ENCODE measurements at places on chromosomes 5 and 9. TPM values are rescaled to one million over a fixed set of nuclear protein-coding genes. Genes with fewer than 3 reads are reported as not detected.

- DNase-seq: no peak
These were observed 264.2 kb upstream of the ADAMTS16 start for GRCh38 chr5:4875942-4876341.

DNA sequence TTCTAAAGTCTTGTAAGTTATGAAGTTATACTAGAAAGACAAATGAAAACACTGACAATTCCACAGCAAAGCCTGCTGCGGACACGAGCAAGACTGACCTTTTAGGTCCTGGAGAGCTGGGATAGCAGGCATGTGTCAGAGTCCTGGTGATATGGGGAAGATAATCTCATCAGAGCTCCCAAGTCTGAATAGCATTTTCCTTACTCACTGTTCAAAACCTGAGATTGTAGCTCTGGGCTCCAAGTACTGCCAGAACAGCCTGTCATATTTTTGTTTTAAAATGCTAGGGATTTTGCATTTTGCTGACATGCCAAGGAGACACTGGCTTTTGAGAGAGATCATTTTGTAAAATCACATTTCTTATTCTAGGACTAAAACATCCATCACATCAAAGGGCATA is 90.1 kb downstream of the DRD1 start:
- no peak for DNase-seq

- no peak for DNase-seq
These were observed 22.2 kb upstream of the JADE2 start for GRCh38 chr5:134503088-134503936.

DNA sequence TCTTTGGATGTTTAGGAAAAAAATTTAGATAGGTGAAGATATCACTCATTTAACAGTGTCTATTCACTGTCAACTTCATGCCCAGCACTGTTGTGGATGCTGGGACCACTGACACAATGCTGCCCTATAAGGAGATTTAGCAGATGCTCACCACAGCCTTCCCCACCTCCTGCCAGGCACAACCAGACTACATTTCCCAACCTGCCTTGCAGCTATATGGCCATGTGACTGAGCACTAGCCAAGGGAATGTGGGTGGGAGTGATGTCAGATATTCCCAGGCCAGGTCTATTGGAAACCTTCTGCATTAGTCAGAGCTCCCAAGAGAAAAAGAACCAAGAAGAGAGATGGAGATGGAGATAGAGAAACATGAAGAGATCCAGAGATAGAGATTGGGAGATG is 302.6 kb upstream of the TAS2R1 start:
- DNase-seq: no peak

FOXD4L5 gene
- polyA plus RNA-seq: not detected

GRCh38 chr9:94779693-94780290 is 53.3 kb downstream of the AOPEP start:
- DNase-seq: no peak

CDH18 gene
- polyA plus RNA-seq: 0.06 TPM

PLPPR1 gene
- polyA plus RNA-seq: 0.44 TPM

LPAR1 gene
- polyA plus RNA-seq: 42.0 TPM

RETREG1 gene
- polyA plus RNA-seq: 4.7 TPM

DNA sequence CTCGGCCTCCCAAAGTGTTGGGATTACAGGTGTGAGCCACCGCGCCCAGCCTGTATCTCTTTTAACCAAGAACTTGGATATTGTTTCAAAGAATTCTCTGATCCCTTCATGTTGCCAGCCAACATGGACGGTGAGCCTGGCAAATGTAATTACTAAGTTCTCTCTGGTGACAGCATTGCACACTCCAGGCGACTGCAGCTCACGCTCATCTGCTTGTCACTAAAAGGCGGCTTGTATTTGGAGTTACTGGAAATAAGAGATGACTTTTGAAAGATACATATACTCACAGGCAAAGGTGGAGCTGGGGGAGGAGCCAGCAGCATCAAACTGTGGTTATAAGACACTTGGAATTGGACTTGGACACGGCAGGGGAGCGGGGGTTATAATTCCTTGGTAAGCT is 172.3 kb downstream of the SLIT3 start:
- no peak for DNase-seq

DNA sequence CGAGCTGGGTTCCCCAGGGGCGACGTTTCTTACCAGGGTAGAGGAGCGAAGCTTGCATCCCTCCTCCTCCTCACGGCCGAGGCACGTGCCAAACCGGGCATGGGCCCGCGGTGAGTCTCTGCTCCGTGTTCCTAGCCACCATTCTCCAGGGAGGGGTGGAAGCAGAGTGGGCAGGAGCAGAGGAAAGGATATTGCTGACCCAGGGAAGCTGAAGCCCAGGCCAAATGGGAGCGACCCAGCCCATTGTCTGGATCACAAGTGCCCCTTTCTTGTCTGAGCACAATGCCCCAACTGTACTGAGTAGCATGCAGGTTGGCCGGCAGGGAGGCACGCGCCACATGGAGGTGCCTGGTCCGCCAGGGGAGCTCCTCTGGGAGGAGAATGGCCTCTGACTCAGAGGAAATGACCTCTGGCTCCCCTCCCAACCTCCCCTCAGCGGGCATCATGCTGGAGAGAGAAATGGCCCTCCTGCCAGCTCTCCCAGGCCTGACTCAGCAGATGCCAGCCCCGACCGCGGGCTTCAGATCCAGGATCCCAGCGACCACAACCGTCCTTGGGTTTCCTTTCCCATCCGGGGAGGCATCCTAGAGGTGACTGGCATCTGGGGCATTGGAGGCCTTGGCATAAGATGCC is 1.1 kb downstream of the PRR7 start:
- DNase-seq: no peak

DNA sequence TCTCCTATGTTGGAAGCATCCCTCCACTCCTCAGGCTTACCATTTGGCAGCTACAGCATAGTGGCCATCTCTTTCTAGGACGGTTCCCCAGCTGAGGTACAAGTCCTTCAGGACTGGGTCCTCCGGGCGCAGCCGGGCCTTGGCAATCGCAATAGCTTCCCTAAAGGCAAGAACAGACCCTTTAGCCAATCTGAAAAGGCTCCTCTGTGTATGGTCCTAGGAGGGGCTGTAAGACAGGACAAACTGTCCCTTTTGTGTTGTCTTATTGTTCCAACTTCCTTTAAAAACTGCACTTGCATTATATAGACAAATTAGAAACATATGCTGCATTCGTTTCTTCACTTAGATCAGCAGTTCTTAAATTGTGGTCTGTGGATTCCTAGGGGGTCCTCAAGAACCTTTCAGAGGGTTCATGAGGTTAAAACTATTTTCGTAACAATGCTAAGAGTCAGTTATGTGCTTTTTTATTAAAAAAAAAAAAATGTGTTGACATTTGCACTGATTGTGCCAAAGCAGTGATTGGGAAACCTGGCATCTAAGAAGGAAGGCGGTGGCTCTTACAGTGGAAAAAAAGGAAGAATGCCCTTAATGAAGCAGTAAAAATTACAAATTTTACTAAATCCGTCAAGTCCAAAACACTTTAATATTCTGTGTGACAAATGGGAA is 38.7 kb downstream of the GEMIN5 start:
- no peak for DNase-seq

CAVIN4 gene
- 0.20 TPM for polyA plus RNA-seq

GRCh38 chr5:122846051-122846550 is 688 bp downstream of the SNX24 start:
- no peak for DNase-seq

- no peak for DNase-seq
These were observed 8.4 kb upstream of the SLC9A3 start for GRCh38 chr5:532521-533242.

DNA sequence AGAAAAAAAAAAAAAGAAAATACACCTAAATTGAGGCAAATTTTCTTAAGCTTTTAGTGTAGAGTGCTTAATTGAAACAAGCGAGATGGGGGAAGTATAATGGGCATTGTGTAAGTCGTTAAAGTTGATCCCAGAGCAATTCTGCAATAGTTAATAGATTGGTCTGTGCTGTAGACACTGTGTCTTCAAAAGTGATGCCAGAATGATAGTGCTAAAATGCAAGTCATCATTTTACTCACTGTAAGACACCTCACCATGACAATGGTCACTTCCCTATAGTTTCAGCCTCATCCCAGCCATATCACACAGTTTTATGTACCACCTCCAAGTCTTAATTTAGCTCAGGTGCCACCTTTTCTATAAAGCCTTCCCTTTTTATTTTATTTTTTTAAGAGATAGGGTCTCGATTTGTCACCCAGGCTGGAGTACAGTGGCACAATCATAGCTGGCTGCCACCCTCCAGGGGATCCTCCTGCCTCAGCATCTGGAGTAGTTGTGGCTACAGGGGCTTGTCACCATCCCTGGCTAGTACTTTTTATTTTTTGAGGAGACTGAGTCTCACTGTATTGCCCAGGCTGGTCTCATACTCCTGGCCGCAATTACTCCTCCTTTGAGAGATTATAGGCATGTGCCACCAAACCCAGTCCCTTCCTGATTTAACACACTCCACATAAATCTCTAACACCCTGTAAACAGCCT is 6.2 kb downstream of the COX7C start:
- DNase-seq: no peak

DNA sequence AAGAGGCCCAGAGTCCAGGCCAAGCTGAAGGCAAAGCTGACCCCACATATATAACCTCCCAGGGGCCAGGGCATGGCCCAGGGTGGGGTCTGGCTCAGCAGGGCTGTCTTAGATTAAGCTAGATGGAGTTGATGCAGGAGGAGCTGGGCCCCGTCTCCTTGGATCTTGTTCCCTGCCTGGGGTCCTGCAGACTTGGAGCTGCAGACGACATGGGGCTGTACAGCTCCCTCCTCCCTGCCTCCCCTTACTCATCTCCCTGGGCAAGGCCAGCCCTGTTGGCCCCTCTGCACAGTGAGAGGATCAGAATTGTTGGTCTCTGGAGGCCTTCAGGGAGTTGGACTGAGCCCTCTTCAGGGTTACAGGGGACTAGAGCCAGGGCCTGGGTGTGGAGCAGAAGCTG is 134.9 kb downstream of the RGS3 start:
- no peak for DNase-seq

DNA sequence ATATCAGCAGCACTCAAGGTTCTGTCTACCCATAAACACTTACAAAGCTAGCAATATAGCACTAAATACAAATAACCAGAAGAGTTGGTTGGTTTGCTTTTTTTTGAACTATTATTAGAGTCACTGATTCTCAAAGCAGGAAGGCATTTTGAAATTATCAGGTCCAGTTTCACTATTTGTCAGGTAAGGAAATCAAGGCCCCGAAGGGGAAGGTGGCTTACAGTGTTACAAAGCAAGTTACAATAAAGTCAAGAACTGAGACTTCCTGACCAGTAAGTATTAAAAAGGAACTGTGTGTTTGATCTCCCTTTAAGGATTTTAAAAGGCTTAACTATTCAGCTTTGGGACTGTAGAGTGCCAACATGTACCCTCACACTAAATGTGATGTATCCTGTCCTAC is 10.8 kb downstream of the C5orf15 start:
- DNase-seq: no peak

SLC34A3 gene
- 0.05 TPM for polyA plus RNA-seq

- DNase-seq: no peak
These were observed 255.0 kb upstream of the IRX2 start for GRCh38 chr5:3006526-3006925.

FOXD4L4 gene
- not detected for polyA plus RNA-seq

SPATA31C1 gene
- polyA plus RNA-seq: not detected

GRCh38 chr5:77181596-77182304 is 28.7 kb upstream of the PDE8B start:
- DNase-seq: no peak

C5orf58 gene
- polyA plus RNA-seq: 0.70 TPM

CAAP1 gene
- 10.4 TPM for polyA plus RNA-seq

DNA sequence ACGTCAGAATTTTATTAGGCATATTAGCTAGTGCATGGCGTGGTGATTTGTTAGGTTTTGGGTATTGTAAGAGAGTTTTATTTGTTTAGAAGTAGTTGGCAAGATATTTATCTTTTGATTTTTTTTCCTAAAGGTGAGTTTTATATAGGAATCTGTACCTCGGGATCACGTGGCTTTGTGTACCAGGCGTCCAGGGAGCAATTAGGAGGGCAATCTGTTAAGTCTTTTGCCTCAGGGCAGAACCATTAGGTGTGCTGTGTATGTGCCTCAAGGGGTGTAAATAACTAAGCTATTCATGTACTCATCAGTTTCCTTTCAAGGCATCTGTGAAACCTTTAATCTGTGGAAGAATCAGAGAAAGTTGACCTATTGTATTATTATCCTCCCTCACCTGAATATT is 39.4 kb downstream of the ZSWIM6 start:
- DNase-seq: no peak

GRCh38 chr5:40277161-40277906 is 402.4 kb upstream of the PTGER4 start:
- no peak for DNase-seq

GABRA6 gene
- not detected for polyA plus RNA-seq

- DNase-seq: no peak
These were observed 14.4 kb upstream of the MRNIP start for GRCh38 chr5:179872828-179873575.

GRCh38 chr9:131046581-131047202 is 37.7 kb downstream of the LAMC3 start:
- DNase-seq: no peak

DNA sequence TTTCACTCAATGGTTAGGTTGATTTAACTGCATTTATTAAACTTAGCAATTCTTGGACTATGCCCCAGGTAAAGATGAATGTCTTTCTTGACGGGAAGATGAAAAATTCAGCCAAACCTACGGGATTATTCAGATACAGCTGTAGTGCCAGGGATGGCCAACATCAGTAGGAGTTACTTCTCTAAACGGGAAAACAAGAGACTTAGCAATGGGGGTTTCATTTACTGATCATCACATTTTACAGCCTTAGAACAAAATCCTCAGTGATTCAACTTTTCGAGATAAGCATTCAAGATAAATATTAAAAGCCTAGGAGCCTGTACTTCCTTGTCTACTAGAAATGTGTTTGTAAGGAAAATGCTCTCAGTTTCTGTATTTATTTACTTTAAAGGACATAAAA is 46.1 kb downstream of the S1PR3 start:
- no peak for DNase-seq

- DNase-seq: no peak
These were observed 270.8 kb downstream of the KDM4C start for GRCh38 chr9:7028591-7028990.

DNA sequence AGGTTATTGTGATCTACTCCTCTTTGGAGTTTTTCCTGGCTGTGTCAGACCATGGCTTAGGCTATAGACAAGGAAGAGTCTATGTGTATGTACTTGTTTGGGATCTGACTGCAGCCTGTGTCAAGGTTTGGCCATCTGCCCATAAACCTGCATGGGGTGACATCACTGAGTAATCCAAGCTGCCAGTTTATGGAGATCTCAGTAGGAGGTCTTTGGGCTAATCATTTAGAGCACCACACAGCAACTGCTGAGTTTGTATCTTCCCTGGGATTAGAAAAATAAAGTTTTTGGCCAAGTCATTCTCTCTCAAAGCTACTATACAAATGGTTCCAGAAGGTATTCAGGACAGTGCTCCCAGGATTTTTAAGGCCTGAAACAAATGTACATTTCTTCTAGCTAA is 65.5 kb upstream of the HSPB3 start:
- DNase-seq: peak; percentile 45

Data from urinary bladder (tissue), 4 donors.